ENCODE measurements at places on chromosomes 13 and 19. TPM values are rescaled to one million over a fixed set of nuclear protein-coding genes. Genes with fewer than 3 reads are reported as not detected.

Gene EHD2
- 42.6 TPM for total RNA-seq

Gene ZNF682
- total RNA-seq = 2.9 TPM

DNA sequence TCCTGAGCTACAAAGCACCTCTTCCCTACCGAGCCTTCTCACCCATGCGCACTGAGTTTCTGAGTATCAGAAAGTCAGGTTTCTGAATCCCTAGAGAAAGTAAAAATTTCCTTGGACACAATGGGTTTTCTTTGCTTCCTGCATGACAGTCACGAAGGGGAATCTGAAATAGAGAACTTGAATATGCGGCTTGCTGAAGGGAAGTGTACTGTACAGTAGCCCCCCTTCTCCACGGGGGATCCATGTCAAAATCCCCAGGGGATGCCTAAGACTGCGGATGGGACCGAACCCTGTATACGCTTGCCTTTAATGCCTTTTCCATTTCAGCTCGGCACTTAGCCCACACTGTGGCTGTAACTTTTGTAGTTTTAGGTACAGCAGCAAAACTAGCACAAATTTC, 107.9 kb downstream of the GGACT start:
- DNase-seq = no peak

Gene ZNF132
- 5.4 TPM for total RNA-seq

Data from cardiac septum (tissue), 1 donor.